ENCODE measurements at places on chromosomes 16 and 17. TPM values are rescaled to one million over a fixed set of nuclear protein-coding genes. Genes with fewer than 3 reads are reported as not detected.

DNA sequence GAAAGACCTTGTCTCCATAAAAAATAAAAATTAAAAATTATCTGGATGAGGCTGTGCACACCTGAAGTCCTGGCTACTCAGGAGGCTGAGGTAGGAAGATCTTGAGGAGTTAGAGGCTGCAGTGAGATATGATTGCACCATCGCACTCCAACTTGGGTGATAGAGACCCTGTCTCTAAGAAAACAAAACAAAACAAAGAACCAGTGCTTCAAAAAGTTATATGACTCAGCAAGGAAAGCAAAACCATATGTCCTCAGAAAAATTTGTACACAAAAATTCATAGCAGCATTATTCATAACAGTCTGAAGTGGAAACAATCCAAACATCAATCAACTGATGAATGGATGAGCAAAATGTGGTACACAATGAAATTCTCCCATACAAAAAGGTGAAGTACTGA, 48.9 kb downstream of the SLFN5 start:
- no peak for DNase-seq

- DNase-seq: no peak
Measured at GRCh38 chr16:55846598-55847346, 13.9 kb upstream of the CES1 start.

The PRKCB gene
- 24.1 TPM for total RNA-seq

The CACNG1 gene
- not detected for total RNA-seq

DNA sequence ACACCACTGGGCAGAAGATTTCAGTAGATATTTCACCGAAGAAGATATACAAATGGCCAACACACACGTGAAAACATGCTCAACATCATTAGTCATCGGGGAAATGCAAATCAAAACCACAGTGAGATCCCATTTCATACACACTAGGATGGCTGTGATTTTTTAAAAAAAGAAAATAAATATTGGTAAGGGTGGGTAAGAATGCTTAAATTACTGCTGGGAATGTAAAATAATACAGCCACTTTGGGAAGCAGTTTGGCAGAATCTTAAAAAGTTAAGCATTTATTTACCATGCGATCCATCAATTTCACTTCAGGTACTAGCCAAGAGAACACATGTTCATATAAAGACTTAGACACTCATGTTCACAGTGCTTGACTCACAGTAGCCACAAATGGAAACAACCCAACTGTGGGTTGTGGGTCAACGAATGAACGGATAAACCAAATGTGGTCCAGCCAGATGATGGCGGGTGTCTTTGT, 6.5 kb upstream of the C16orf74 start:
- DNase-seq: no peak

DNA sequence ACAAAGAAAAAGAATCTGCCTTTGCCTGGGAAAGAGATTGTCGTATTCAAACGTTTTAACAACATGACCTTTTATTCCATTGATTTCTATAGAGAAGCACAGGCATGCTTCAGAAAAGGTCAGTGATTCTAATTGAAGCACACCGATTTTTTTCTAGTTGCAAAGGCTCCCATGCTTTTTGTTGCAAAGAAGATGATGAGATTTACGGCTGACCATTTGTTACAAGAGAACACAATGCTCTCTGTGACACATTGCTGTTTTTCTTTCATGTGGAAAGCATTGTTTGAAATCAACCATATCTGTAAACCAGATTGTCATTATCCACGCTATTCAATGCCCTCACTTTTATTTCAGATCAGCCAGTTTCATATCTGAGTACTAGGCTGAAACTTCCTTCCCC, 99.8 kb downstream of the NLK start:
- DNase-seq: no peak

GRCh38 chr17:63438092-63439051, 7.7 kb downstream of the CYB561 start:
- no peak for DNase-seq

- DNase-seq: peak; percentile 58
Measured at GRCh38 chr16:28192806-28193529, 18.8 kb downstream of the XPO6 start.

The NAA60 gene
- 56.3 TPM for total RNA-seq

DNA sequence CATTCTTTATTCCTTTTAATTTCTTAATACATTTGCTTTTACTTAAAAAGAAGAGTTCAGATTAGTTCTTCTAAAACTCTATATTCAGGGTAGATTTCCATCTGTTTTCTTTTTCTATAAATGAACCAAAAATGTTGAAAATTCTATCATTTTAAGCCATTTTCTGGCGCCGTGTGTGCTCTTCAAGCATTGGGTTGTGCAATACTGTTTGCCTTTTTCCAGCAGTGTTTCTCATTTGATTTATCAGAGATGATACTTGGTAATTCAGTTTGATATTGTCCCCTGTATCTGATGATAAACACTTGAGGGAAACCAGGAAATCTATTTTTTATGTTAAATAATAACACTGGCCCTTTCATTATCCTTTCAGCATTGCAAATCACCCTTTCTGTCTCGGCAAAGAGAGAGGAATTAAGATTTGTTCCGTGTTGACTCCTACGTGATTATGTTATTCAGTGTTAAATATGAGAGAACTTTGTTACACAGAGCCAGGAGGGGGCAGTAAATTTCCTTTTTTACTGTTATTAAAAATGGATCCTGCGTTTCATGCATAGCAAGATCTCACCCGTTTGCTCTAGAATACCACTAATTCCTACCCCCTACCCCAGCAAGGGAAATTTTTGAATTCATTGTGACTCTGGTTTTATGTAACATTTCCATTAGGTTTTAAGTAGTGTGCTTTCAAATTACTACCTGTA, 606.9 kb upstream of the RBFOX1 start:
- DNase-seq: no peak

The RDM1 gene
- not detected for total RNA-seq

- no peak for DNase-seq
Measured at GRCh38 chr16:9895817-9896216, 286.4 kb downstream of the GRIN2A start.

- DNase-seq: no peak
Measured at GRCh38 chr16:66612422-66612821, 7.9 kb downstream of the CMTM3 start.

- DNase-seq: no peak
Measured at GRCh38 chr17:21297597-21297996, 13.1 kb downstream of the MAP2K3 start.

GRCh38 chr17:60091908-60092331, 13.2 kb upstream of the HEATR6 start:
- no peak for DNase-seq

The KRT39 gene
- 0.59 TPM for total RNA-seq

GRCh38 chr17:48002266-48002915, 31.5 kb downstream of the CDK5RAP3 start:
- DNase-seq: no peak

DNA sequence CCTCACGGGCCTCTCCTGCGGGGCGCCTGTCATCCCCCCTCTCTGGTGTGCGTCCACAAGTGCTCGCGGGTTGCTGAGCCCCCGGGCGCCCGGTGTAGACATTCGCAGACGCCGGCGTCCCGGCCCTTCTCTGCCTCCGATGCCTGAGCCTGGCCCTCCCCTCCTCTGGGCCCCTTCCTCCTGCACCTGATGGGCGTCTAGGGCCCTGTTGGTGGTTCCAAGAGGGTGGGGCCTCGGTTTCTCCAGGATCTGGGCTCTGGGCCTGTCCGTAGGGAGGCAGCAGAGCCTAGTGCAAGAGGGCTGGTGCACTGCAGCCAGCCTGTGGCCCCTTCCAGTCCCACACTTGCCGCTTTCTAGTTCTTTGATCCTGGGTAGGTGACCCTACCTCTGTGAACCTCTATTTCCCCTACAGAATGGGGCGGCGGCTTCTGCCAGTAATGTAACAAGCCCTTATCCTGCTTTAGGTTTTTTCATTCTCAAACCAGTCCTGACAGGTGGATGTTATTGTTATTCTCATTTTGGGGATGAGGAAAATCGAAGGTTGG, 623 bp downstream of the E4F1 start:
- DNase-seq: peak; percentile 69

- no peak for DNase-seq
Measured at GRCh38 chr17:68453991-68454665, 3.2 kb downstream of the WIPI1 start.

DNA sequence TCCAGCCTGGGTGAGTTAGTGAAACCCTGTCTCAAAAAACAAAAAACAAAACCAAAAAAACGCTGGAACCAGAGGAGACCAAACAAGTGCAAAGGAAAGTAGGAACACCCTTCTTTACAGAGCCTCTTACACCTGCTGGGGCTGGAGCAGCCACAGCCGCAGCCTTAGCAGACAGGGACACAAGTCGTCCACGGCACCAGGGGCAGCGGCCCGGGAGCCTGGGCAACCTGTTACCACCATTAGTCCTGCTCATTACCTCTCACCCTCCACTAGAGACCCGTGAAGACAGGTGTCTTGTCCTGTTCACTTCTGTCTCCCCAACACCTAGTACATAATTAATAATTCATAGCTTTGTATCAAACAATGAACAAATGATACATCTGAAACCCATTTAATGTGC, 83.6 kb downstream of the C16orf78 start:
- DNase-seq: no peak

The HAS3 gene
- 12.6 TPM for total RNA-seq

The ASPSCR1 gene
- 45.3 TPM for total RNA-seq

DNA sequence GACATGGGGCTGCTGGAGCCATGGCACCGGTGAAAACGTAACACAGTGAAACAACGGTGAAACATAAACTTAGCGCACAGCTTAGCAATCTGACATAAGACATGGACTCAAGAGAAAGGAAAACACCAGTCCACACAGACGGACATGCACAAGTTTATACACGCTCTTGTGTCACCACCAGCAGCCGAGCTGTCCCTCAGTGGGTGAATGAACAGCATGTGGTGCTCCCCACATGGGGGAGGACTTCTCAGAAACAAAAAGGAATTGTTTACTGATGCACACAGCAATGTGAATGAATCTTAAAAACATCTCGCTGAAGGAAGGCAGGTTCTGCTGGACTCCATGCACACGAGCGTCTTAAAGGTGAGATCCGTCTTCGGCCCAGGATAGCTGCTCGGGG, 34.2 kb downstream of the KLHDC4 start:
- no peak for DNase-seq

DNA sequence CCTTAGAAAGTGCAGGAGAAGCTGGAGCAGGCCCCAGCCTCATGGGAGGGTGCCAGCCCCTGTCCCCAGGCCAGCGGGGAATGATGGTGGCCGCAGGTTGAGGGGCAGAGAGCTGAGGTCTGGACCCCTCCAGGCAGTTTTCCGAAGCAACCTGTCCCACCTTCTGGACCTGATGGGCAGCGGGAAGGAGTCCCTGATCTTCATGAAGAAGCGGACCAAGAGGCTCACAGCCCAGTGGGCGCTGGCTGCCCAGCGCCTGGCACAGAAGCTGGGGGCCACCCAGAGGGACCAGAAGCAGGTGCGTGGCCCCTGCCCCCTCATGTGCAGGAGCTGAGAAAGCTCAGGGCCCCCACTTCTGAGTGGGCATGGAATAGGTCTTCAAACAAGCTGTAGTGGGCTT, 36.8 kb downstream of the MGAT5B start:
- no peak for DNase-seq

GRCh38 chr17:82874011-82874835, 34.4 kb upstream of the ZNF750 start:
- peak; percentile 82 for DNase-seq

- no peak for DNase-seq
Measured at GRCh38 chr17:75091855-75092327, 4.1 kb downstream of the SLC16A5 start.

DNA sequence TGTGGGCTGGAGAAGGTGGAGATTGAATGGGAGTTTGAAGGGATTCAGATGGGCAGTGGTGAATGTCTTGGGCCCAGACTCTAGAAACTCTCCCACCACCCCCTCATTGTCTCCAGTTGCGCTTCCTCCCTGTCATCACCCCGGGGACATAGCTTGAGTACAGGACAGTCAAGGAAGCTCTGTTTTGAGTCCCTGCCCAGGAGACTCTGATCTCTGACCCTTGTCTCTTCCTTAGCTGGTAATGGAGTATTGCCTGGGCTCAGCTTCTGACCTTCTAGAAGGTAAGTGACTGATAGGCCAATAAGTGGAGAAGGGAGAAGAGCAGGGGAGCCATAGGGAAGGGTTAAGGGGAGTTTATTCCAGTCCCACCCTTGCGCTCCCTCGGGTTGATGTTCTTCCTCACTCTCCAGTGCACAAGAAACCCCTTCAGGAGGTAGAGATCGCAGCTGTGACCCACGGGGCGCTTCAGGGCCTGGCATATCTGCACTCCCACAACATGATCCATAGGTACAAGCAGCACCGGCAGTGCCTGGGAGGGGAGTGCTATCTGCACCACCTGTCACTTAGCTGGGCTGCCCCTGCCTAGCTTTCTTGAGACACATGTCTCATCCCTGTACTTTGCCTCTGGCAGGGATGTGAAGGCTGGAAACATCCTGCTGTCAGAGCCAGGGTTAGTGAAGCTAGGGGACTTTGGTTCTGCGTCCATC, 5.0 kb downstream of the TAOK2 start:
- DNase-seq: peak; percentile 32

DNA sequence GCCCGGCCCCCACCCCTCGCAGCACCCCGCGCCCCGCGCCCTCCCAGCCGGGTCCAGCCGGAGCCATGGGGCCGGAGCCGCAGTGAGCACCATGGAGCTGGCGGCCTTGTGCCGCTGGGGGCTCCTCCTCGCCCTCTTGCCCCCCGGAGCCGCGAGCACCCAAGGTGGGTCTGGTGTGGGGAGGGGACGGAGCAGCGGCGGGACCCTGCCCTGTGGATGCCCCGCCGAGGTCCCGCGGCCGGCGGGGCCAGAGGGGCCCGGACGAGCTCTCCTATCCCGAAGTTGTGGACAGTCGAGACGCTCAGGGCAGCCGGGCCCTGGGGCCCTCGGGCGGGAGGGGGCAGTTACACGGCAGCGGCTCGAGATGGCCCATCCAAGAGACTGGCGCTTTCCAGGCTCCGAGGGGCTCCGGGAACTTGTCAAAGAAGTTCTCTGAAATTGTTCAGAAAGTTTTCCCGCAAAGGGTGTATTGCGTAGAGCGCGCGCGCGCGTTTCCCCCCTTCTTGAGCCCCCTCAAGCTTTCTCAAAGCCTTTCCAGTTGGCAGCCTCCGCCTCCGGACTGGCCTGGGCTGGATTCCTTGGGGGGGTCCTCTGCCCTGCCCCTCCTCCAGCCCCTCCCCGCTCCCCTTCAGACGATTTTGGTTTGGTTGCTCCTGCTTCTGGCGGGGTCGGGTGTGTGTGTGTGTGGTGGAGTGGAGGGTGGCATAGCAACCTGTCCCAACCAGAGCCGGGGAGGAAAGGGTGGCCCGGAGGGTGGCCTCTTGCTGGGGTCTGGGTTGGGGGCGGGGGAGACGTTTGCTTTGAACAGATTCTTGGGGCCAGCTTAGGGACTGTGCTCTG, 504 bp downstream of the ERBB2 start:
- no peak for DNase-seq

The KRTAP17-1 gene
- not detected for total RNA-seq

- no peak for DNase-seq
Measured at GRCh38 chr16:64545768-64546167, 576.1 kb downstream of the CDH11 start.

GRCh38 chr16:80303691-80304090, 237.1 kb upstream of the DYNLRB2 start:
- no peak for DNase-seq

DNA sequence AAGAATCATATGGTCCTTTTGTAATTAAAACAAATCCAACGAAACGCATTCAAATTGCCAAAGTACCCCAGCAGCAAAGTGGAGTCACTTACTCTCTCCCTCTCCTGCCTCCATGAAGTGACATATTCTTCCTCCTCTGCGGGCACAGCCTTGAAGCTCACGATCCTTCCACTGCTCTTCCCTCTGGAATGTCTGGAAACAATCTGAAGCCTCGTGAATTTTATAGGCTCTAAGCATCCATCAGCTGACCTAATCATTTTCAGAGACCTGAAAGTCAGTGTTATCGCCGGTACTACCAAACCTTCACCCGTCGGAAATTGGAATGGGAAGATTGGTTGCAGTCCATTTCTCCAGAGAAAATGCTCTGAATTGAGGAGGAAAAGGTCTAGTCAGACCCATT, 134.5 kb upstream of the FOXF1 start:
- no peak for DNase-seq

The WNK4 gene
- 0.47 TPM for total RNA-seq
